ENCODE measurements at places on chromosomes 6 and 20.

DNA sequence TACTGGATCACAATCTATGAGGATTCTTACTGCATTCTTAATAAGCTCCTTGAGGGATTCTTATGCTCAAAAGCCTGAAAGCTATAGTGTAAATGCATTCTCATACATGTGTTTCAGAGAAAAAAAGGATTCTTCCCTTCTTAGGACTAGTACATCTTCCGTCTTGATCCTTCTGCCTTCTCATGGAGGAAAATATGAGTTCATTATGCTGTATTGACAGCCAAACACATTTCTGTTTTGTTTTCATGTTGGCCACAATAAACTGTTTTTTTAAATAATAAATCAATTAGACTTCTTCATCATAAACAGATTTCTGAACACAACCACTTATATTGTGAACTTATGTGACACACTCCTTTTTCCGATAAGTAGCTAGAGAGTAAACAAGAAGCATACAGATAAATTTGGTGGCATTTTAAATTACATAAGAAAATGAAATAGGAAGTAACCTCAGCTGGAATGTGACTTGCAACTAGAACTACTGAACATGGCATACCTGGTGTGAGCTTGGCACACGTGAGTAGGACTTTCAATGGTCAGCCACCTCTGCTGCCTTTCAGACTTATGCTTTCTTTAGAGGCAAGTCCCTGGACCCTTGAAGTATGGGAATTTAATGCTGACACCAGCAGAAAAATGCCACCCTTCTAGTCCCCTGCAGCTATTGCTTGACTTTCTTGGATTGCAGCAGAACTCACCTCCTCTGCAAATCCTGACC lies 350.4 kb downstream of the BCKDHB start:
- DNase-seq = no peak

DNA sequence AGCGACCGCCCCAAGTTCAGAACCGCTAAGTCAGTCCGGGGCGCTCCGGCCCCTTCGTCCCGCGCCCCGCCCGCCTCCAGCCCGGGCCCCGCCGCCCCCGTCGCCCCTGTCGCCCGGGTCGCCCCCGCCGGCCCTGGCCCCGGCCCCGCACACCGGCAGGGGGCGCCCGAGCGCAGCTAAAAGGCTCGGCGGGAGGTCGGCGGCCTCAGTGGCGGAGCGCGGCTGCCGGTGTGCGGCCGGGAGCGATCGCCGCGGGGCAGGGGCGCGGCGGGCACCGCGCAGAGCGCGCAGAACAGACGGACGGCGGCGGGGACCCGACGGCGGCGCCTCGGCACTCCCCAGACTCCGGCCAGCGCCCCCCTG lies at the start of gene FNDC1:
FNDC1 (plus strand) TSS at position 208 of the 363 bp plus-strand sequence. CDS start 197 bp downstream, outside the sequence.
- DNase-seq = no peak

DNA sequence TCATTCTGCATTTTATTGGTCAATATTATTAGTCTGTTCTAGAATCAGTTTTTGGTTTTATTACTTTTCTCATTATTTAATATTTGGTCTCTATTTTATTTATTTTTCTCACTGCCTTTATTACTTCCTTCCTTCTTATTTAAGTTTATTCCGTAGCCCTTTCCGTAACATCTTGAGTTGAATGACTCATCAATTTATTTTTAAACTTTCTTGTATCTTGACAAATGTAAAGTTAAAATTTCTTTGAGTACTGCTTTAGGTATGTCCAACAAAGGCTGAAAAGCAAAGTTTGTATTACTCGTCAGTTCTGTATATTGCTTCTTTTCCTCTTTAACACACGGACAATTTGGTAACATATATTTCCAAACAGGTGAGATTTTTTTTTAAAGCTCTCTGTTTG lies 192.0 kb downstream of the CD109 start:
- no peak for DNase-seq

- DNase-seq = no peak
Measured at GRCh38 chr20:53902968-53903651, 167.3 kb downstream of the BCAS1 start.

- DNase-seq = no peak
Measured at GRCh38 chr6:146339716-146340115, 203.9 kb upstream of the RAB32 start.

- DNase-seq = no peak
Measured at GRCh38 chr20:62876902-62877816, 15.5 kb upstream of the TCFL5 start.

- DNase-seq = no peak
Measured at GRCh38 chr6:57822896-57823358, 505.5 kb downstream of the PRIM2 start.

DNA sequence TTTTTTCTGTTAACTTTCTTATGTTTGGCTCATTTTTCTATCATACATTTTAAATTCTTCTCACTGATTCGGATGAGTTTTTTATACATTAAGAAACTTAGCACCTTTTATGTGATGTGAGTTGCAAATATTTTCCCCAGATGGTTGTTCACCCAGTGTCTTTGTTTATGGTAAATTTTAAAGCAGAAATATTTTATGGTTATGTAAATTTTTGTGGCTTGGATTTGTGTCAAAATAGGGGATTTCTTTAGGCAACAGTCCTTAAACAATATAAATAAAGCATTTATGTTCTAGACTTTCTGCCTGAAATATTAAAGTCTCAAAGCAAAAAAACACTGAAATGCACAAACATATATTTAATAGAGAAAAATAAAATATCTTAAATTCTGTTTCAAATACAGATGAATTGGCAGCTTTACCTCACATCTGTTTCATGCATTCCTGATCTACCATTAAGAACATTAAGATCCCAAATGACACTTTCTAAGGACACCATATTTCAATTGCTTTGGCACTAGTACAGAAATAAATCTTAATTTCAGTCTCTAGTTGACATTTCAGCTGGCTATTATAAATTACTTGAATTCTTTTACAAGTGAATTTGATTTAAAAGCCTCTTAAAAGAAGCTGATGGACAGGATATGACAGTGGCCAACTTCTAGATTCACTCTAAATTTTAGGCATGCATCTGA lies 646.6 kb downstream of the HACE1 start:
- no peak for DNase-seq

- DNase-seq = no peak
Measured at GRCh38 chr20:41373931-41374920, 7.6 kb upstream of the EMILIN3 start.

- no peak for DNase-seq
Measured at GRCh38 chr6:127100510-127101140, 17.8 kb upstream of the RSPO3 start.

DNA sequence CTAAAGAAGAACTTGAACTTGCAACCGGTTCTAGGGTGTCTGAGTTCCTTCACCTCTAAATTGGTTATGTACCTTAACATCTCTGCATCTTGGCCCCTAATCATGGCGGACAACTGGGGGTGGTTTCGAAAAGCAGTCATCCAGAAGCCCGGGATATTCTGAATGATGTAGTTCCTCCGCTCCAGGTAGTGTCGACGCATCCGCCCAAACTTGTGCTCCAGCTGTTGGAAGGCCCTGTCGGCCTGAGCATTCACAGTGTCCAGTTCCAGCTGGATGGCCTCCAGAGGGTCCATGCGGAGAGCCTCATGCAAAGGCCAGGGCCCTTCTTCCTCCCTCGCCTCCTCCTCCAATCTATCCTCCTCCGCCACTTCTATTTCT lies 887 bp downstream of the TSPYL1 start:
- no peak for DNase-seq

- no peak for DNase-seq
Measured at GRCh38 chr6:34969662-34970265, 80.7 kb downstream of the ANKS1A start.

GRCh38 chr6:30835576-30835975 lies 48.7 kb upstream of the DDR1 start:
- no peak for DNase-seq

GRCh38 chr20:8018958-8019245 lies 659 bp downstream of the TMX4 start:
- DNase-seq = no peak

DNA sequence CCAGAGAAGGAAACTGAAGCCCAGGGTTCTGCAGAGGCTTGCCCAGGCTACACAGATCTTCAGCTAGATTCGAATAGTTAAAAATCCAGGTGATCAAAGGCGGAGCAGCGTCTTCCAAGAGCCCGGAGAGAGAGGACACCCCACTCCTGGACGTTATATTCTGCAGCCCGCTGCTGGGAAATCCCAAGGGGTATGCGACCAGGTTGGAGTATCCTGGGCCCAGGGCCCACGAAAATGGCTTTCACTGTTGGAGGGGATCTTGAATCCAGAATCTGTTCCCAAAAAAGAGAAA lies 44.9 kb upstream of the HLA-E start:
- no peak for DNase-seq

DNA sequence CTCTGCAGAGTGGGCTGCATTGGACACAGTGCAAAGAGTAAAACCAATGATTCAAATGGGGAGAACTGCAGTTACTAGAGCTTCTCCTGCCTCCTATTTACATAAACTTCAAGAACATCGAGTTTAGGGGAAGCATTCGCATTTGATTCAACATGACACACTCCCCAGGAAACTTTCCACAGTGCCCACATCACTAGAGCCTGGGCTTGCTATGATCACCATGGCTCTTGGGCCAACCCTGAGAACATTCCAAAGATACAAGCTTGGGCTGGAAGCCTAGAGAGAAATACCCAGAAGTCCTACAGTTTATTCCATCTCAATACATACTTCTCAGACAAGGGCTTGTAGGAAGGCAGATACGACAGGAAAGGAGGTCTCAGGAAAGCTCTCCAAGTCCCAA lies 337.9 kb downstream of the CD83 start:
- DNase-seq = no peak

DNA sequence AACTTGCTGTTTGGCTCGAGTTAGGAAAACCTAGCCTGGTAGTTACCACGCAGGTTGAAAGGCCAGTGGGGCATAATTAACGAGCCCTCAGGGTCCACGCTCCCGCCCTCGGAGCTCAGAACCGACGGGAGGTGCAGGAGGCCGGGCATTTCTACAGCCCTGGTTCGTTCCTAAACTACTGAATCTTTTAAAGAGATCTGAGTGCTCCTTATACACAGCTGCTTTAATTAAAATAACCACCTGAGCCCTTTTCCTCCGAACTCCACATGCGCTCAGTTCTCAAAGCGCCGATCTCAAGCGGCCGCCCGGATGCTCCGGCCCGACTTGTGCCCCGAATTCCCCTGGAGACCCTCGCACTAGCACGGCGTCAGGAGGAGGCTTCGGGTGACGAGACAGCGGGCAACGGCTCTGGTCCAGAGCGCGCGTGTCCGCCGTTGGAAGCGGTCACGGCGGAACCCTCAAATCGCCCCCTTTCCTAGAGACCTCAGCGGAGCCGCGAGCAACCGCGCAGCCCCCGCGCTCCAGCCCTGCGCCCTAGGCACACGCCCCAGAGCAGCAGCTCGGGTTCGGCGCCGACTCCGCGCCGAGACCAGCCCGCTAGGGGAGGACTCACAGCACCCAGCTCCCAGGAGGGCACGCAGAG lies 397 bp downstream of the WDR27 start:
- no peak for DNase-seq

GRCh38 chr6:45483021-45483420 lies 105.3 kb upstream of the SUPT3H start:
- DNase-seq = no peak

DNA sequence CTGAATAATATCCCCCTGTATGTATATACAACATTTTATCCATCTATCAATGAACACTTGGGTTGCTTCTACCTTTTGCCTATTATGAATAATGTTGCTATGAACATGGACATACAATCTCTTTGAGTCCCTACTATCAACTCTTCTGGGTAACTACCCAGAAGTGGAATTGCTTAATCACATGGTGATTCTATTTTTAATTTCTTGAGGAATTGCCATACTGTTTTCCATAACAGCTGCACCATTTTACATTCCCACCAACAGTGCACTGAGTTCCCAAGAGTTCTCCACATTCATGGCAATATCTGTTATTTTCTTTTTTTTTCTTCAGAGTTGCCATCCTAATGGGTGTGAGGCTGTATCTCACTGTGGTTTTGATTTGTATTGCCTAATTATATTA lies 88.3 kb downstream of the ZHX3 start:
- DNase-seq = no peak

- DNase-seq = no peak
Measured at GRCh38 chr6:32967151-32968091, 973 bp upstream of the BRD2 start.

- DNase-seq = no peak
Measured at GRCh38 chr20:2042400-2042799, 48.5 kb upstream of the PDYN start.

- DNase-seq = no peak
Measured at GRCh38 chr6:75494290-75494689, 690 bp upstream of the FILIP1 start.

- DNase-seq = no peak
Measured at GRCh38 chr20:57449398-57450354, 58.5 kb downstream of the RBM38 start.

DNA sequence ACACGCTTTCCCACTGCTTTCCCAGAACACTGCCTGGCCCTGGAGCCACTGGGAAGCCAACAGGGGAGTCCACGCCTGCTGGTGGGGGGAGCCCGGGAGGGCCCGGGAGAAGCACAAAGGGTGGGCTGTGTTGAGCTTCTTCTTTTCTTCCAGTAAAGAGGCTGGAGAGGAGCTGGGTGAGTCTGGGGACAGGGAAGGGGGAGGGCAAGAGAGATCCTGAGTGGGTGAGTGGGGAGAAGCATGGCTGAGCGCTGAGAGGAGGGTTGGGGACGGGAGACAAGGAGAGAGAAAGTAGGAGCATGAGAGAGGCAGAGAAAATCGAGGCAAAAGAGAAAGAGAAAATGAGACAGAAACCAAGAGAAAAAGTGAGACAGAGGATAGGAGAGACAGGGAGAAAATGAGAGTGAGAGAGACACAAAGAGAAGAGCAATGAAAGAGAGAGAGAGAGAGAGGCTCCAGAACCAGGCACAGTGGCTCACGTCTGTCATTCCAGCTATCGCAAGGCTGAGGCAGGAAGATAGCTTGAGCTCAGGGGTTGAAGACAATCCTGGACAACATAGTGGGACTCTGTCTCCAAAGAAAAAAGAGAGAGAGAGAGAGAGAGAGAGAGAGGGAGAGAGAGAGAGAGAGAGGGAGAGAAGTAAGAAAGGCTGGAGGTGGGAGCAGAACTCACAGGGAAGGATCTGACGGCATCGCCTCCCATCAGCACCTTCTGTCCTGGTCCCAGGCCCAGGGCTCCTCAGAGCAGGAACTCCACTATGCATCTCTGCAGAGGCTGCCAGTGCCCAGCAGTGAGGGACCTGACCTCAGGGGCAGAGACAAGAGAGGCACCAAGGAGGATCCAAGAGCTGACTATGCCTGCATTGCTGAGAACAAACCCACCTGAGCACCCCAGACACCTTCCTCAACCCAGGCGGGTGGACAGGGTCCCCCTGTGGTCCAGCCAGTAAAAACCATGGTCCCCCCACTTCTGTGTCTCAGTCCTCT lies 2.0 kb downstream of the LST1 start:
- no peak for DNase-seq

GRCh38 chr6:6392214-6393068 lies 72.0 kb upstream of the F13A1 start:
- DNase-seq = no peak

GRCh38 chr20:1377984-1378734 lies 14.7 kb downstream of the FKBP1A start:
- DNase-seq = no peak

Data from cortex of kidney (tissue), 1 donor.